ENCODE measurements at places on chromosomes 2 and 18.

DNA sequence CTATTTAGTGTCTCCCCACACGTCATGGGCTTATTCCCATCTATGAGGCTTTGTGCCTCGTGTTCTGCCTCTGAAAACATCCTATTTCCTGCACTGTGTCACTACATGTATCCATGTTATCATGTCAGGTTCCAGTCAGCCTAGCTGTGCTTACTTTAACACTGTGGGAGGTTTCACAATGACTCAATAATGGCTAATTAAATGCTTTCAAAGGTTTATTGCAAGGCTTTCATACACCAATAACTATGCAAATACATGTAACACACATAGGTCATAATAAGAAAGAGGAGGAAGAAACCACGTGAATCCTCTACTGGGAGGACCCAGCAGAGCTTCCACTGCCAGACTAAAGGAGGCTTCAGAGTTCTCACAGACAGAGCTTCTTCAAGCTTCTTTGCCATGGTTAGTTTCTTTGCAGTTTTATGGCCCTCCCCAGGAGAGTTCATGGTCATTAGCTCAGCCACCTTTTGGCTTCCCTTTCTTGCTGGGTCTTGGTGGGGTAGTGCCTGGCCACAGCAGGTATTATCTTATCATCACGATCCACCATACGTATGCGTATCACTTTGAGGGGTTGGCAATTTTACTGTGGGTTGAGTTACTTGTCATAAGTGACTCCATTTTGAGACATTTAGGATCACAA, 5.1 kb upstream of the COLEC12 start:
- DNase-seq: no peak

- no peak for DNase-seq
Observed at GRCh38 chr18:3107740-3108151, 94.8 kb upstream of the LPIN2 start.

GRCh38 chr18:79203017-79203605, 133.9 kb downstream of the ATP9B start:
- peak; percentile 21 for DNase-seq

GRCh38 chr18:45637546-45638327, 22.5 kb downstream of the SLC14A2 start:
- DNase-seq: no peak

- DNase-seq: no peak
Observed at GRCh38 chr2:167987026-167987425, 260.4 kb downstream of the STK39 start.

DNA sequence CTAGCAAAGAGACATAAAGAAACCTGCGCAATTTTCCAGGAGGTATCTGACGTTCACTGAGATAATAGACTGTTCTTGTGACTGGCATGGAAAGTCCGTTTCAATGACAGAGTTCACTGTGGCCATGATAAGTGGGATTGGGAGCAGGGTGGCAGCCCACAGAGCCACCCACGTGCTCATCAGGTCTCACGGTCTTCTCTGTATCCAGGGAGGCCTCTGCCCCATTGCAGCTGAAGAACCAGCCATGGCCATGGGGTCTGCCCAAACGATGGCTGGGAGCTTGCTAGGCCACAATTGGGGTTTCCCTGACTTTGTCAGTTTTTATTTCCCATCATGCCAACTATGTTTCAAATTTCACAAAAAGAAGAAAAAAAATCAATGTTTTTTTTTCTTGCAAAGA, 57.2 kb downstream of the PDCL3 start:
- no peak for DNase-seq

DNA sequence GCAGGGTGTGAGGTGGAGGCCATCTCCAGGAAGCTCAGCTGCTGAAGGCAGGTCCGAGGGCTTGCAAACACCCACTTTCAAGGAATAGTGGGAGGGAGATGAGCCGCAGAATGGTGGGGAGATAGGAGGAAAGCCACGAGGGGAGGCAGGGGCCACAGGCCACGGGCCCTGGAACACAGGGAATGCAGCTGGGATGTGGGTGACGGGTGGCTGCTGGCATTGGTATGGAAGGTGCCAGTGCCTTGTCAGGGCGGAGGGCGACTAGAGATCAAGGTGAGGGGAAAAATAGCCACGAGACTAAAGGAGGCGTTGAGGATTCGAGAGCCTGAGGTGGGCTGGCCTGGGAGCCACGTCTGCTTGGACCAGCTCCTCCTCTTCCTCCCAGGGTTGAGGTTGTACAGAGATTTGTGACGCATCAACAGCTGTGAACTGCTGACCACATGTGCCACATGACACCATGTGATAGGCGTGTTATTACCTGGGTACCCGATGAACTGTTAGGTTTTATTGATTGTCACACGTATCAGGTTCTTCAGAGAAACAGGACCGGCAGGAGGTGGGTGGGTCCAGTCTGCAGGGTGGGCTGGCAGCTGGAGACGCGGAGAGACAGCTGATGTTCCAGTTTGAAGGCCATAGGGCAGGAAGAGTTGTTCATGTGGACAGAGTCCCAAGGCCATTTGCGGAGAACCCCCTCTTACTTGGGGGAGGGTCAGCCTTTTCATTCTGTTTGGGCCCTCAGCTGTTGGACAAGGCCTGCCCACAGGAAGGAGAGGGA, 9.9 kb downstream of the IMPA2 start:
- DNase-seq: no peak

GRCh38 chr2:130755256-130756052, at the start of gene AMER3:
Gene AMER3, plus strand, starts transcription at chr2:130755540. Its CDS starts 6,533 bp downstream, at chr2:130762073.
- DNase-seq: no peak

GRCh38 chr18:35278085-35278484, 11.9 kb downstream of the ZSCAN30 start:
- DNase-seq: no peak

Data from CD4-positive, alpha-beta T cell treated with Interleukin-6 at 100 ng/mL for 8 hours (primary cell).